Lower lobe of right lung (tissue), 2 donors: ENCODE measurements at places on chromosomes 1 and 21.

DNA sequence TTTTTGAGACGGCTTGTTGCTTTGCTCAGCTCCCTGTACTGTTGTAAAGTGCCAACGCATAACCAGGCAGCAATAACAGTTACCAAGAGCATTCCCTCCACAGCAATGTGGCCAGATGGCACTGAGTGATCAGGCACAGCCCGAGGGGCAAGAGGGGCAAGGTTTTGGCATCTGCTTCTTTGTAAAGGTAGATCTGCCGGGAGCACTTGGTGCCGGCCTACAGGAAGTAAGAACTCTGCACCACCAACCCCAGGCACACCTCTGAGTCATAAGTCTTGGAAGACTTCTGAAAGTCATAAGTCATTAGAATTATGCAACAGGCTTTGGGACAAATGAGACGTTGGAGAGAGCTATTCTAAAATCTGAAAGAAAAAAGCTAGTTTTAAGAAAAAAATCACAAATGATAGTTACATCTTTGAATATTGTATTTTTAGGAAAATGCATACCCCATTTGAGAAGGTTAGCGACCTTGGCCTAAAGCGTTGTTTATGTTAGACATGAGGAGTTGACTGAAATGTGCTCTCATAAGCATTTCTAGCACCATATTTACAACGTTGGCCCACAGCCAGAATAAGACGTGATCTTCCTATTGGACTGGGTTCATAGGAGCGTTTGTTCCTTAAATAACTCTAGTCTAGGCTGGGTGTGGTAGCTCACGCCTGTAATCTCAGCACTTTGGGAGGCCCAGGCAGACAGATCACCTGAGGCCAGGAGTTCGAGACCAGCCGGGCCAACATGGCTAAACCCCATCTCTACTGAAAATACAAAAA, 37.7 kb upstream of the MAP10 start:
- peak; percentile 49 for DNase-seq

- DNase-seq = no peak
These were observed 46.4 kb upstream of the RASAL2 start for GRCh38 chr1:178047403-178048093.

DNA sequence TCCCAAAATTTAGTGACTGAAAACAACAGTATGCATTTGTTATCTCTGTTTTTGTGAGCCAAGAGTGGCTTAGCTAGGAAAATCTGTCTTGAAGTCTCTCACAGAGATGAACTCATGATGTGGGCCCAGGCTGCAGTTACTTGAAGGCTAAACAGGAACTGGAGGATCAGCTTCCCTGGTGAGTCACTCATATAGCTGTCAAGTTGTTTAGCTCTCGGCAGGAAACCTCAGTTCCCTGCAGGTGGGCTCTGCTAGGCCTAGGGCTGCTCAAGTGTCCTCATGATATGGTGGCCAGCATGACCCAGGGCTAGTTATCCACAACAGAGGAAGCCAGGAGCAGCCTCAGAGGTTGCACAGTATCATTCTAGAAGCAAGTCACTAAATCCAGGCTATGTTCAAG, 30.2 kb upstream of the DDX59 start:
- no peak for DNase-seq

DNA sequence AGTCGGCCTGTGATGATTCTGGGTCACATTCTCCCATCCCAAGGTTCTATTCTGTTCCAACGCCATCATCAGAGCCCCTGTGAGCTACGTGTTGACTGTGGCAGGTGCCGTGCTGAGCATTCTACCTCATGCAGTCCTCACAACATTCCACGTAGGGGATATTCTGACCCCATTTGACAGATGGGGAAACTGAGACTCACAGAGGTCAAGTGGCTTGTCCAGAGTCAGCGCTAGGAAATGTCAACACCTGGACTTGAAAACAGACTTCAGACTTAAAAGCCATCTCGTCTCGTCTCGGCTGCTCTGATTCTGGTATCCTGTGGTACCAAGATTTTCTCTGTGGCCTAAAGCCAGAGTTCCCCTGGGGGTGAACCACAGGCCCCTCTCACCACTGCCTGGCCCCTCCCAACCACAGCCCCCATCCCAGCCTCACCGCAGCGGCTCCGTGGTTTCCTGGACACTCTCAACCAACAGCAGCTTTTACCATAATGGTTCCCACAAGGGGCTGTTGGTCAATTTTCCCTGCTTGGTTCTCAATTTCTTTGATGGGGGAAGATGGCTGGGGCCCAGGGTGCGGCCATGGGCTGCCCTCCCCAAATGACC, 39.6 kb downstream of the SDC3 start:
- DNase-seq = no peak

DNA sequence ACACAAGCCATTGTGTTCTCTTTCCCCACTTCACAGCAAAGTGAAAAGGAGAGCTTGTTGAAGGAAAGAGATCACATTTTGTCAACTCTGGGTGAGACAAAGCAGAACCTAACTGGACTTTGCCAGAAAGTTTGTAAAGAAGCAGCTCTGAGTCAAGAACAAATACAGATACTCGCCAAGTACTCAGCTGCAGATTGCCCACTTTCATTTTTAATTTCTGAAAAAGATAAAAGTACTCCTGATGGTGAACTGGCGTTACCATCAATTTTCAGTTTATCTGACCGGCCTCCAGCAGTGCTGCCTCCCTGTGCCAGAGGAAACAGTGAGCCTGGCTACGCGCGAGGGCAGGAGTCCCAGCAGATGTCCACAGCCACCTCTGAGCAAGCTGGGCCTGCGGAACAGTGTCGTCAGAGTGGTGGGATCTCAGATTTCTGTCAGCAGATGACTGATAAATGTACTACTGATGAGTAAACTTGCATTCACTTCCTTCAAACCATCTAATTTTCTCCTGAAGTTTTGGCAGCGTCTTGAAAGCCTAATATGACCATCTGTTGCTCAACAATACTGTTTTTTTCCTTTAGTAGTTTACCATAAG, 43.7 kb downstream of the BACH1 start:
- peak; percentile 53 for DNase-seq

- no peak for DNase-seq
These were observed 3.8 kb downstream of the C1orf35 start for GRCh38 chr1:228099331-228099732.

DNA sequence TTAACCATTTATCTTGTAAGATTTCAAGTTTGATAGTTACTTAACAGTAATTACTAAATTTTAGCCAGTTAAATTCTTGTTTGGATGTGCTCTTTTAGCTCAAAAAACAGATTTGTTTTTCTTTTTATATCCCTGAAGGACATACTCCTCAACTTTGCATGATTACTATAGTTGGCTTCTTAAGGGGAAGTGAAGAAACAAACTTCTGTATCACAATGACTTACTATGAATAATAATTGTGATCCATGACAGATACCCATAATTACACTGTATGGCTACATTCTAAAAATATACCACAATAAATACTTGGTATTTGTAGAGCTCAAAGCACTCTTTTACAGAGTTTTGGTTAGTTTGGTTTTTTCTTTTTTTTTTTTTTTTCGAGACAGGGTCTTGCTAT, 55.8 kb downstream of the IARS2 start:
- DNase-seq = no peak

- no peak for DNase-seq
These were observed 50.3 kb upstream of the USP1 start for GRCh38 chr1:62386351-62387121.

- DNase-seq = no peak
These were observed 56.5 kb upstream of the PLA2G4A start for GRCh38 chr1:186772228-186772627.

DNA sequence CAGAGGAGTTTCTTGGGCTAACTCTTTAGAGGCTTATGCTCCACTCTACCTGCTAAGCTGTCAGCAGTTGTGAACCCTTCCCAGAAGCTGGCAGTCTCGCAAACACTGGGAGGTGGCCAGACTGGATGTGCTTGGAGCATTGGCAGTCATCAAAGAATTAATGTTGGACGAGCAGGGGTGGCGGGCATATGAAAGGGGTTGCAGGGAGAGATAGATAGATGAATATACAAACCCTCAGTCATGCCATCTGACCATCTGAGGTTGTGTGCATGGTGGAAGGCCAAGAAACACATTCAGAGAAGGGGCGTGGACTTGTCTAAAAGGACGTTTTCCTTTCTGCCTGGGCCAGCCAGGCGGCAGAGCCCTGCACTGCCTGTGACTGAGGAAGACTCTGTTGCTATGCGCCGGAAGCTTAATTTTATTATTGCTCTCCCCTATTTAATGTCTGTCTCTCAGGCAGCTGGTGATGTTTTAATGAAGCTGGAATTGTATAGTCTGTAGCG, 164.4 kb downstream of the PBX1 start:
- no peak for DNase-seq

DNA sequence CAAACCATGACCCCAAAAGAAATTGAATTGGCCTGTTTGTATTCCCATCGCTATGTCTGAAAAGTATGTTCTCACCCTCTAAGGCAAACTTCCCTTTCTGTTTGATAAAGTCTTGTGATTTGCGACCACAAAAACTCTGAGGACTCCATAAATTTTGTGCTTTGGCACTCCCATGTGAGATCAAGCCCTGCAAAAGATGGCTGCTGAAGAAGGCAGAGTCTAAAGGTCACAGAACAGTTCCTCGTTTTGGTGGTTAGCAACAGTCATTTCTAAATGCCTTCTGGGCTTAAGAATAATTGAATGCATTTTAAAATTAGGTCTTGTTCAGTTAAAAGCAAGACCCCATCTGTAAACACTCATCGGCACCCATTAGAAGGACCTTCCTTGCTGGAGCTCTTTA, 441.6 kb downstream of the OMA1 start:
- no peak for DNase-seq

DNA sequence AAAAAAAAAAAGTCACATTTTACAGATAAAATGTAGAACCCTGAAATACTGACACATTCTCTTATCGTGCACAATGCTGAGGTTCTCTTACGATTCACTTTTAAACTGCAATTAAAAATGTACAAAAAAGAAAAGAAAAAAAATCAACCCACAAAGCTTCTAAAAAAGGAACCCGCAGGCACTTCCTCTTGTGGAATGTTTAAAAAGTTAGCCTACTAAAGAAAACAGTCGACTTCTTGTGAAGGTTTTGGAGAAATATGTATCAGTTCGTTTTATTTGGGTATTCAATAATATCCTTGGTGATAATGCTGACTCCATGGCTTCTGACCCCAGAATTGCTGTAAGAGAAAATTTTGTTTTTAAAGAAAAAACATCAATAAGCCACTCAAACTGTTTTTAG, 10.2 kb downstream of the HNRNPU start:
- no peak for DNase-seq

DNA sequence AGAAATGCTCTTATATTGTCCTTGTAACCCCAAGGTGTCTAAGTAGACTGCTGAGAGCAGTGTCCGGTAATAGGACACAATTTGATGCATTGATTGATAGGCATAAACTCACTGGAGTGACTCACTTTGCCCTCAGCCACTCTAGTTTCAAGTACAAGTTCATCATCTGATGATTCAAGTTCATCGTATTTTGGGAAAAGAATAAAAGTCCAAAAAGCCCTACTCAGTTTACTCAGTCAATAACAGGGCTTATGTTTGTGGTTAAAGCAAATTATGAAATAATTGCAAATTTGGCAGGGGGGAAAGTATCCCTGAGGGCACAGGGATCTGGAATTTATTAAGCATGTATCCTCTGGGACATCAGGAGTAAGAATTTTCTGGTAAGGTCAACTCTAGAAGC, 7.6 kb upstream of the ATF3 start:
- no peak for DNase-seq
